ENCODE measurements at places on chromosomes 6 and 20.

- DNase-seq = no peak
Measured at GRCh38 chr6:145808239-145808638, 6.4 kb downstream of the FBXO30 start.

DNA sequence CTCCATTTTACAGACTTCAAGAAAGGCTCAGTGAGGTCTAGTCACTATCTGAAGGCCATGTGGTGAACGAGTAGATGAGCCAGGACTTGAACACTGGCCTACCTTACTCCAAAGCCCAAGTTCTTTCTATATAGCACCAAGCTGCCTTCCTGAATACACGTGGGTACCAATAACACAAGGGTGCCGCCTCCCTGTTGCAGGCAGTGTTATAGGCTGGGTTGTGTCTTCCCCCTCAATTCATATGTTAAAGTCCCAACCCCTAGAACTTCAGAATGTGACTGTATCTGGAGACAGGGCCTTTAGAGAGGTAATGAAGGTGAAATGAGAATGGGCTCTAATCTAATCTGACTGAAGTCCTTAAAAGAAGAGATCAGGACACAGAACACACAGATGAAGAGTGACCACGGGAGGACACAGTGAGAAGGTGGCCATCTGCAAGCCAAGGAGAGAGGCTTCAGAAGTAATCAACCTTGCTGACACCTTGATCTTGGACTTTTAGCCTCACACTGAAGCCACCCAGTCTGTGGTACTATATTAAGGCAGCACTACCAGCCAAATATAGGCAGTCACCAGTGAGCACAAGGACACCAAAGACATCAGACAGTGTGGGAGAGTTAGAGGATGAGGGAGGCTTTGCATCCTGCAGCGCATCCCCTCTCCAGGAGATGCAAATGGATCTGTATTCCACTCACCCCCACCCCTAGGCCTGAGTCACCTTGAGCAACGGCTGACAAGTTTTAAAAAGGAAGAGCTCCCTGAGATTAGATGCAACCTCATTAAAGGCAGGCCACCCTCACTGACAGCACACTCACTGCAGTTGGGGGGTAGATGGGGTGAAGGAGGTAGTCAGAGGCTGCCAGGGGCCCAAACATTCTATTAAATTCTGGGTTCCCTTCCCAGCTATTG, 40.9 kb upstream of the LYRM2 start:
- DNase-seq = no peak

DNA sequence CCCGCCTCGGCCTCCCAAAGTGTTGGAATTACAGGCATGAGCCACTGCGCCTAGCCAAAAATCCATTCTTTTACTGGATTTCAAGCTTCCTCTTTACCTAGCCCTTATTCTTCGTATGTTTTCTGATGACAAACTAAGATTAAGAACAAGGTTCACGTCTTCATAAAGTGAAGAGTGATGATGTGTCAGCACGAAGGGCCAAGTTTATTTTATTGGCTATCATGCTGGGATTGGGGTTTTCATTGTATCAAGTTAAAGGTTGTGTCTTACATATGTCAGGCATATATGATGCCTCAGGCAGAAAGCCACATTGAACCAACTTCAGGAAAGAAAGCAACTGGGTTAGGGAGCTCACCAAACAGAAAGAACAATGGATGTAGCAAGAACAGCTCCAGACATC, 19.7 kb upstream of the SLC17A3 start:
- DNase-seq = no peak

GRCh38 chr20:21106171-21107017, at the start of gene LINC00237:
LINC00237 (minus strand) TSS chr20:21106358.
- no peak for DNase-seq

- no peak for DNase-seq
Measured at GRCh38 chr6:16533721-16534136, 227.5 kb downstream of the ATXN1 start.

- DNase-seq = no peak
Measured at GRCh38 chr20:42901689-42902440, 287.8 kb downstream of the PTPRT start.

DNA sequence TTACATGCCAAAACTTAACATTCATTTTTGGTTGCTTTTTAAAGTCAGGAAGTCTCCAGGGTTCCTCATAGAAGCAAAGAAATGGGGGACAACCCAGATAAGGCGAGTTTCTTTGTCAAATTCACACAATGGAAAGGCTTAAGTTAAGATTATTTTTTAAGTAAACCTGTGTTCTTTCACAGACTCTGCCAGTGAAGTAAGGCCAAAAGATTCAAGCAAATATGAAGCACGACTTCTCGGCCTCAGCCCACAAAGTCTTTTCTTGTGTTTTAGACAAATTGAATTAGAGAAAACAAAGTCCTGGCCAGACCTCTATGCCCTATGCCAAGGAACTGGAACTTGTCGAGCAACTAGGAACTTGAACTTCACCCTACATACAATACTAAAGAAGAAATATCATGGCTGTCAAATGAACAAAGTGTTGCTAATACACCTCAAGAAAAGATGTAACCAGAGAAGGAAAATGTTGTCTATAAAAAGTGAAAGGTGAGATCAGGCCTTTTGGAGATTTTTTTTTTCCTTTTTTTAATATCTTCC, 540.0 kb upstream of the JARID2 start:
- no peak for DNase-seq

GRCh38 chr20:20956513-20956931, 149.6 kb downstream of the LINC00237 start:
- peak; percentile 99 for DNase-seq

DNA sequence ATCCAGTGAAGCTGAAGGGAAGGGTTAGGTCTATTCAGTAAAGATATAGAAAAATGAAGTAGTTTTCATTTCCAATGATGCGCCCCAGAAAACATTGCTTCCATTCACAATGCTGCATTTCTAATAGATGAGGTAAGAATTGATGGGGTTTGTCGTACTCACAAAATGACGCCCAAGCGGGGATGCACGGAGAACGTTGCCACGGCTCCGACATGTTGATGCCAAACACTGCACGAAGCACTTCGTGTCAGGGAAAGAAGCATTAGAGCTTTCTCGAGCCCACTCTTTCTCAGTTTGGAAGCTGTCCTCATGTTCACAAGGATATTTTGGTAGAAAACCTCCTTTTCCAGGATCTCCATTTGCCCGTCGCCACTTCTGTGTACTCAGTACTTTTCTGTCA, 21.6 kb upstream of the MAFB start:
- DNase-seq = peak; percentile 10

GRCh38 chr20:7977709-7978108, 37.5 kb upstream of the HAO1 start:
- no peak for DNase-seq

DNA sequence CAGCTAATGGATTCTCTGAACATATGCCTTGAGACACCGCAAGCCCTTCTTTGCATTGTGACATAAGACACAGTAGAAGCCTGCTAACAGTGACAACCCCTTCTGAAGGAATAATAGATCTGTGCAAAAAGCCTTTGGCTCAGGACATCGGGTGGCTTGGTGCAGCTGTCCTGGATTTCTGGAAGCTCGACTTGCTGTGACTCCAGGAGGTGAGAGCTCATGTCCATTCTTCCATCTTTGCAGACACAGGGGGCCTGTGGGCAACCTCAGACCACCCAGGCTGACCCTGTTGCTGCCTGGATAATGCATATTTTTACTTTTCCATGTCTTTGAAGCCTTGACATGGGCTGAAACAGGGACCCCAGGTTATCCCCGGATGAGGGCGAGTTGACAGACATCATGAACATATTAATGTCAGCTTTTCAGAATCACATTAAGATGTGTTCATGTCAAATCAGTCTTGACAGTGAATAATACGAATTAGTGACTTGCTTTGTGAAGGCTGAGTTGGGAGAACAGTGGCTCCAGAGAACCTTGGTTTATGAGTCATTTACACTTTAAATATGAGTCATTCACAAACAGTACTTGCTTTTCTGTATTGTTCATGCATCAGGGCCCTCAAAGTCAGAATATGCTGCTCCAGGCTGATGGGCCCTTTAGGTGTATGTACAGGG, 66.8 kb upstream of the IYD start:
- DNase-seq = no peak

- DNase-seq = no peak
Measured at GRCh38 chr6:120779441-120779840, 554.8 kb downstream of the TBC1D32 start.

DNA sequence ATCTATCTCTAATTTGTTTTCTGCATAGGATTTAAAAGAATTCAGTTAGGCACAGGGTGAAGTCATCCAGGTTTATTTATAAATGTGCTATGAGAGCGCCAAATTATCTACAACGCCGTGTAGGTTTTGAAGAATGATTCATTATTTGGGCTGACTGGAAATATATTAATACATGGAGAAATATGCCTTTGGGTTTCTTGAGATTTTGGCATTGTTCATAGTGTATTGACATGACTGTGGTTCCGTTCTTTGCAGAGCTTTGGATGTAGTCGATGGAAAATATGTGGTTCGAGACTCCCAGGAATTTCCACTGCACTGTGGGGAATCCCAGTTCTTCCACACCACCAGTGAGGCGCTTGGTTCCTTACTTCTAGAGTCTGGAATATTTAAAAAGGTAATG, 90.9 kb downstream of the CRYBG1 start:
- DNase-seq = no peak

DNA sequence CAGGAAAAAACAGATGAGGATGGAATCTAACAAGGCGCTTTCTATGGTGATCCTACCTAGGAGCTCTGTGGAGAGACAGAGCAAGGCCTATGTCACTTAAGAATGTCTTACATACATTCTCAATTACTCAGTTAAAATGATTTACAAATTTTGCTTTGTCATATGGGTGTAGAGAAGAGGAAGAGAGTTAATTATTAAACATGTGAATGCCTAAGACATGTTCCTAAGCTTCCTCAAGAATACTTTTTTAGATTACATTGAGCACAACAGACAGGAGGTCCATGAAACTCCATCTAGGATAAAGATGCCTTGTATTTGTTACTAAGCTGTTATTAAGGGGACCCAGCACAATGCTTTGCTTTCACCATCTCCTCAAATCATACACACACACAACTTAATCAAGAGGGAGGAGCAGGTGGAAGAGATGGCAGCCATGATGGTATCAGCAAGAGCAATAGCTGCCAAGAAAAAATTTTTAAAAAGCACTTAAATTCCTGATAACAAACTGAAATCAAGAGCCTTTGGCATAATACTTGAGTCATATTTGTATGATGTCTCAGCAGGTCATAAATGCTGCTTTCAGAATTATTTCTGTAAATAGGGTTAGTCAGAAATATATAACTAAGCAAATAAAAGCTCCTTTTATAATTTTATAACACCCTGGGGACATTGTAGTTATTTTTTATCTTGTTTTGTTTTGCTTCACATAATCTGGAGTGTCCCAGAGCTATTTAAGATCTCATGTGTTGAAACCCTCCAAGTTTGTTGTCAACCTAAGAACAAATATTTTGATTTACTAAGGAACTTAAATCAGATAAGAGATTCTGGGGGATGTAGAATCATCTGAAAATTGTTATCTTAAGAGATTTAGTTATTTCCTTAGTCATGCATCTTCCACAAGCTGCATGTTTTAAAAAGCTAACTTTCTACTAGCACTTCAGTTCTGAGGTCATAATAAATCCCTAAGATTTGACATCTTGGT, 70.0 kb upstream of the CD2AP start:
- no peak for DNase-seq

GRCh38 chr6:6225885-6226529, 94.5 kb downstream of the F13A1 start:
- no peak for DNase-seq

DNA sequence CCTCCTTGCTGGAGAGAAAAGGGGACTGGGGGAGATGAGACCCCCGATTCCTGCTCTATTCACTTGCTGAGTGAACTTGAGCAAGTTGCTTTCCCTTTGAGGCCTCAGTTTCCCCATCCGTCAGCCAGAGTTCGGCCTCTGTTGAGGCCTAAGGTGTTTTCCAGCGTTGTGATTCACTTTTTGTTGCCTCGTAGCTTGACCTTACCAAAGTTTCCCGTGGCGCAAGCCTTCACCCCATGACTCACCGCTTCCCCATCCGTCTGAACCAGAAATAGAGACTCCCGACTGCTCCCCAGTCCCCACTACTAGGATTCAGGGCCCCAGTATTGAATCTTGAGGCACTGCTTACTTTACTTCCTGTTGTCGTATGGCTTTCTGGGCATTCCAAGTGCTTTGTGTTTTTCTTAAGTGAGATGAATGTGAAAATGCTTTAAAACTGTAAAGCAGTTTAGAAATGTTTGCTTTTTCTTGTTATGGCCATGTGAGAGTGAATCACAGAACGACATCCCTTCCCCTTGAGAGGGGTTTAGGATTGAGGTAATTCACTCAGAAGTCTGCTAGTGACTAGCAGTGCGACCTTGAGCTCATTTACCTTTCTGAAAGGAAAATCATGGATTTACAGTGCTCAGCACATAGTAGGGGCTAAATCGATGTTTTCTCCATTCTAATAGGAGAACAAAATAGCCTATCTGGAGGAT, 1.2 kb downstream of the CHMP4B start:
- DNase-seq = no peak

DNA sequence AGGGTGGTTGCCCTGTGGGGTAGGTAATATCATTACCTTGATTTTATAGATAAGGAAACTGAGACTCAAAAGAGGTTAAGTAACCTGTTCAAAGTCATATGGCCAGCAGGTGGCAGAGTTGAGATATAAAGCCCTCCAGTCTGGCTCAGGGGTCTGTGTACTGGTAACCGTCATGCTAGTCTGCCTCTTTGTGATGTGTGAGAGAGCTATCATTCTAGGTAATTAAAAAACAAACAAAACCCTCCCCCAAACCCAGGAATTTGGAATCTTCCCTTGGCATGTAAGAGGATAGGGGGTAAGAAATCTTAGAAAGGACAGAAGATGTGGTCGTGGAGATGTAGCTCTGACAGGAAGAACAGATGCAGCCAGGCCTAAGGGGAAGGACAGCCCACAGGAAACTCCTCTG, 206.0 kb downstream of the CDC5L start:
- peak; percentile 74 for DNase-seq

- DNase-seq = no peak
Measured at GRCh38 chr6:3164388-3164787, 7.0 kb upstream of the TUBB2A start.

- DNase-seq = no peak
Measured at GRCh38 chr6:158552055-158552795, 7.7 kb upstream of the TMEM181 start.

- no peak for DNase-seq
Measured at GRCh38 chr6:106804346-106805335, 169.9 kb downstream of the CD24 start.

DNA sequence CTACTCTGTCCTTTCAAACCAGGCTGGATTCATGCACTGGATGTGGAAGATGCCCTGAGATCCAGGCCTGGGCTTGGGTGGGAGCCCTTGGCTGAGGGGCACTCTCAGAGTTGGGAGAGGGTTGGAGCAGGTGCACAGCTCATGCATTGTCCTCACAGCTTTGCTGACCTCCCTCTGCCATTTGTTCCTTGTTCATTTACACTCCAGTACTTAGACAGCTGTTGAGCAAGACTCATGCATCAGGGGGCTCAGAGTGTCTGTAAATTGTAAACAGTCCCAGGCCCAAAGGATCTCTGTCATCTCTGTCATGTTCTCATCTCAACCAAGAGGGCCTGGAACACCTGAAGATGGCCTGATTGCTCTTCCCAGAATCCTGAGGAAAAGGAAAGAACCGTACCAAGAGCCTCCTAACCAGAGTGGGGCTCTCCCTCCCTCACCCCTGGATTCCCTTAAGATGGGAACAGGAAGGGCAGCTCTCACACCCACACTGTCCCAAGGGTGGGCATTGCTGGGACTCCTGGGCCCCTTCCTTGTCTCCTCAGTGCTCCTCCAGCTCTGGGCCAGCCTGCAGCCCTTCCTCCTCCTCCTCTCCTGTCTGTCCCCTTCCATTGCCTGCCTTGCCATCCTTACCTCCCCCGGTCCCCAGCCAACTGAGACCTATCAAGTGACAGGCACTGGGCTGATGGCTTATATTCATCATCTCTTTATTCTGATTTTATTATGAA, 132.9 kb downstream of the FOXO3 start:
- no peak for DNase-seq

Measured in NCI-H748 treated with DMSO at 0.1 percent for 48 hours (cell line).